ENCODE measurements at places on chromosomes 5 and 9.

- no peak for DNase-seq
Measured at GRCh38 chr5:105617436-105618215, 2053.1 kb downstream of the EFNA5 start.

DNA sequence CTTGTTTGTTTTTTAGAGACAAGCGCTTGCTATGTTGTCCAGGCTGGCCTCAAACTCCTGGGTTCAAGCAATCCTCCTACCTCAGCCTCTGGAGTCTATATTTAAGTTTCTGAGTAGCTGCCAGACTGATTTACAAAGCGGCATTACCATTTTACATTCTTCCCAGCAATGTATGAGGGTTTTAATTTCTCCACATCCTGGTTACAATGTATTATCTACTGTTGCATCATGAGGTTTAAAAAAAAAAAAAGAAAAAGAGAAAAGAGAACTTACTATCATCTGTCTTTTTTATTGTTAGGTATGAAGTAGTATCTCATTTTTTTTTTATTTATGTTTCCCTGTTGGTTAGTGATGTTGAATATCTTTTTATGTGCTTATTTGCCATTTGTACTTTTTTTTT is 18.9 kb upstream of the CLINT1 start:
- DNase-seq, result no peak

- DNase-seq, result no peak
Measured at GRCh38 chr9:35736201-35736633, 3.8 kb downstream of the CREB3 start.

GRCh38 chr5:73486119-73486899 is 11.9 kb upstream of the BTF3 start:
- DNase-seq, result no peak

DNA sequence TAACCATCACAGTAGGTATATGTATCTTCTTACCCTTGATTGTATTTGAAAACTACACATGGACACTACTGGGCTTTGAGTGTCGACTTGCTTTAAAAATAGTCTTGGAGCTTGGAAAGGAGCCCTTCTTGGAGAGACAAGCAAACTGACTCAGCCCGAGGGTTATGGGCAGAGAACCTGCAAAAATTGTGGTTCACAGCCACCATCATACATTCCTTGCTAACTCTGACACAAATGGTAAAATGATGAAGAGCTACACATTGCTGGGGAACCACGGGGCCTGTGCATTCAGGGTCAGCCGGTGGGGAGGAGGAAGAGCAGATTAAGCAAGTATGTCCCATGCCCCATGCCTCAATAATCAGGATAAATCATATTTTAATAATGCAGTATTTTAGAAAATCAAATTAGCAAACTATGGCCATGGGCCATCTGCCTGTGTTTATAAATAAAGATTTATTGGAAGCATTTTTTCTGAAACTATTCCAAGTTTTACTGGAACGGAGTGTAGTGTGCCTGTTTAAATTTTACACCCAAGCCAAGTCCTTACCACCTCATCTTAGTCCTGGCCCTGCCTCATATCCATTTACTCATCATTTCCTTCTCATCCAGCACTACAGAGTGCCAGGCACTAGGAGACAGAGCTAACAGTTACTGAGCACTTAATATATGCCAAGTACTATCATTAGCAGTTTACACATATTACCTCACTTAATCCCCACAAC is 195.7 kb downstream of the PALM2AKAP2 start:
- DNase-seq, result no peak

GRCh38 chr5:95969055-95969454 is 7.4 kb upstream of the ELL2 start:
- no peak for DNase-seq

GRCh38 chr9:86966852-86967511 is 19.7 kb upstream of the GAS1 start:
- no peak for DNase-seq

DNA sequence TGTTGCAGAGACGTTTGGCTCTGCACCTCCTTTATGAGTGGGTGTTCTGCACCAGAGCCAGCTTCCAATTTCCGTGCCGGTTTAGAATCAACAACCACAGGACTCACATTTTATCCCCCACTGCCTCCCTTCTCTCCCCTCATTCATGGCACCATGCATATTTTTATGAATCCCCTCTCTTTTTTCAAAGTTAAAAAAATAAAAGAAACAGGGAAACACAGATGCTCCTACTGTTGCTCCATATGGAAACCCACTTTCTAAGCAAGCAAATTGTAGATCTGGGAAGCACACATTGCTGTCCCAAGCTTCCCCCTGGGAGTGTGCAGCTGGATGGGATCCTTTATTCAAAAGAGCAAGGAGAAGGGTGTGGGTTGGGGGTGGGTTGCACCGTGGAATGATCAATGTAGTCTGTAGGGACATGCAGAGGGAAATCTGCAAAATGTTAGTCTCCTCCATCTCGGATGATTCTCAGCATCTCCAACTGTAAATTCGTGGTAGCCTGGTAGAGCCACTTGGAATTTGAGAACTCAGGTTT is 410.0 kb upstream of the ADAMTSL1 start:
- no peak for DNase-seq

DNA sequence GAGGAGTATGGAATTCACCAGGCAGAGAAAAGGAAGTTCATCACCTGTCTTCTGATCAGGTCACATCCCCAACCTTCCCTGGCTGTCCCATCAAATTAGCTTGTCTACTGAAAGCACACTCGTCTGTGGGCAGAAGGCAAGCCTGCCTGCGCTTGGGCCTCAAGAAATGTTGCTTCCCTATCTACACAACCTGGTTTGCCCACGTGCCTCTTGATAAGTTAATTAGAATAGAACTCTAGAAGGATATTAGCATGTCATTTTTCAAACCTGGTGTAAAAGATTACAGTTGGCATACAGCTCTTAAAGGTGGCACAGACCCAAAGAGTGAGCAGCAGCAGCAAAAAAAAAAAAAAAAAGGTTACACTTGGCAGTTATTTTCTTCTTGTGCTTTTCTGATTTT is 5.1 kb downstream of the TTC23L start:
- DNase-seq, result no peak

DNA sequence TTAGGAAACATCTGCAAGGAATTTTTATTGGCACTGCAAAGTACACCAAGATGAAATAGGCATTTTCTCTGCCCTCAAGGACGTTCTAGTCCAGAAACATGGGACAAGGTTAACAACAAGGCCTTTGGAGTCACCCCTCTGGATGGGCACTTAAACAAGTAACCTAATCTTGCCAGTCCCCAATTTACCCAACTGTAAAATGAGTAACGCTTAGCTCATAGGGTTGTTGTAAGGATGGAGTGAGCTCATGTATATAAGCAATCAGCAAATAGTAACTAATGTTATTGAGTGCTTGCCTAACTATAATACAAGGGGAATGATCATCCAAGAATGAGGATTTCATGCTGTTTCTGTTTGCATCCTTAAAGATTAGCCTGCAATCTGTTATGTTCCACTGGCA is 189.3 kb downstream of the PAPPA start:
- no peak for DNase-seq

GRCh38 chr9:137918331-137919094 is 40.9 kb downstream of the CACNA1B start:
- DNase-seq, result no peak

GRCh38 chr9:13088720-13089427 is 190.6 kb downstream of the MPDZ start:
- DNase-seq, result no peak

GRCh38 chr5:96660971-96661854 is 963 bp upstream of the CAST start:
- peak; percentile 12 for DNase-seq

DNA sequence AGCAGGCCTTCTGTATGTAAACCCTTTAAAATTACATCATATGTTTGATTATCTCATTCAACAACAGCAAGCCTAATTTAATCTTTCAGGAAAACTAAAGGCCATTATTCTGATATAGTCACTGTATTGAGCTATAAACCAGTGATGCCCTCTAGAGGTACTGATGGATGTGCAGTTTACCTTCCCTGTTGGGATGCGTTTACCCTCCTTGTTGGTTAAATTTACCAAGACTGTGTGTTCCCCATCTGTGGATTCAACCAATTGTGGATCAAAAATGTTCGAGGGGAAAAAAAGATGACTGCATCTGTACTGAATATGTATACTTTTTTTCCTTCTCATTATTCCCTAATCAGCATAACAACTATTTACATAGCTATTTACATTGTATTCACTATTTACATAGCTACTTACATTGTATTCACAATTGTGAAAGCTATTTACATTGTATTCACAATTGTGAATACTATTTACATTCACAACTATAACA is 3.7 kb upstream of the BAAT start:
- DNase-seq, result no peak

DNA sequence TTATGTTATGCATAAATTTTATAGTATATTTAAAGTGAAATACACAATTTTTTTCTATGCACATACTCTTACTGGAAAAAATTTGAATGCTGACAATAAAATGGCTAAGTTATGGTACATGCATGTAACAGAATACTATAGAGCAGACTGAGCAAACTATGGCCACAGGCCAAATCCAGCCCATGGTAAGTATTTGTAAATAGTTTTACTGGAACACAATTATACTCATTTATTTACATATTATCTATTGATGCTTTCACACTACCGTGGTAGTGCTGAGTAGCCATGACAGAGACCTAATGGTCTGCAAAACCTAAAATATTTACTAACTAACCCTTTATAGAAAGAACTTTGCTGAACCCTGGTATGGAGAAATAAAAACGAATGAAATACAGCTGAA is 45.7 kb downstream of the TEX10 start:
- no peak for DNase-seq

DNA sequence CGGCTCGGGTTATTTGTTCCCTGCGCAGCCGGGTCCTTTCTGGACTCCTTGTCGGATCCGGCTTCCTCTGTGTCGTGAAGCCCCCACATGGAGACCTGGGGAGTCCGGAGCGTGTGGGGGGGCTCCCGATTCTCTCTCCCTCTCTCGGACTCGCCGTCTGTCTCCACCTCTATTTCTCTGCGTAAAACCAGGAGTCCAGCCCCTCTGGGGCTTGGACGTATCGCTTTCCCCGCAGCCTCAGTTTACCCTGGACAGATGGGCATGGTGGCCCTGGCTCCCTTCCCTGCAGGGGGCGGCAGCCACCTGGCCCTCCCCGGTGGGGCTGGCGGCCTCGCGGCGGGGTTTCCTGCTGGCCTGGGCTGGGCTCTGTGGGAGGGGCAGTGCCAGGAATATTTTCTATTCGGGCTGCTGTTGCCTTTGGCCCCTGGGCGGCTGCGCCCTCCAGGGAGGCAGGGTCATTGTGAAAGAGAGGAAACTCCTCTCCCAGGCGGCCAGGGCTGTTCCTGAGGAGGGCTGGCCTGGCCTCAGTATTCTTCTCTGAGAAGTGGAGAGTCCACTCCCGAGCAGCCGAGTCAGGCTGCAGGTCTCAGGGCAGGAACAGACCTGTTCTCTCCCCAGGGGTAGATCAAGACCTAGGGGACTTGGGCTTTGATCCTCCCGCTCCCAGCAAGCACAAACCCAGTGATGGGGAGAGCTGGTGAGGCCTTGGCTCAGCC is 665 bp downstream of the ASS1 start:
- no peak for DNase-seq
